ENCODE measurements at places on chromosomes 5 and 9.

GRCh38 chr5:113123618-113124017 is 147.0 kb downstream of the DCP2 start:
- no peak for DNase-seq

GRCh38 chr9:100229136-100229535 is 123.6 kb downstream of the TEX10 start:
- DNase-seq = no peak

DNA sequence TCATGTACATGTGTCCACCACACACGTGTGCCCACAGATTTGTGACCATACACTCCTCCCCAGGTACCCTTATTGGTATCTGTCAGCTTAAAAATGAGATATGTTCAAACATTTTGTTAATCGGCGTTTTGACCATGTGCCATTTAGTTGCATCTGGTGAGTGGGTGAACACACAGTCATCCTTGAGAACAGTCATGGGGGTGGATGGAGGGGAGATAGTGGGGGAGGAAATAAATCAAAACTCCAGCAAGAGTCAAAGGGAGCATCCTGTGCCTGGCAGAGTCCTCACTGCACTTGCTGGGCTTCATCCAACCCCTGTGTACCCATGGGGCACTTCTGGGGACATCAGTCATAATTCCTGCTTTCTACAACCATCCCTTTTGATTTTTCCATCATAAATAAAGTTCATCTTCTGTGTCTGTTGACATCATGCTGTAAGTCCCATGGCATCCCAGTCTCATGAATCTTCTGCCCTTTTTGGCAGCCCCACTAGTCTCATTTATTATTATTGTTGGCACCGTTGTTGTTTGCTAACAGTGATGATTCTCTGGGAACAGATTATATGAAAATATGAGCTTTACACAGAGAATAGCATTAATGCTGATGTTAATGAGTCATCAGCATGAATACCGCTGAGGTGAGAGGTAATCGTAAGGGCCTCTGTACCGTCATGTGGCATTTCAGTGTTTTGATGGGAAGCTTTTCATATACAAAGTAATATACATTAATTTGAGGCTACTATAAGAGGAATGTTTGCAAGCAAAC is 24.4 kb upstream of the CLK4 start:
- DNase-seq = no peak

- DNase-seq = no peak
Observed at GRCh38 chr5:143170104-143170503, 233.4 kb downstream of the NR3C1 start.

DNA sequence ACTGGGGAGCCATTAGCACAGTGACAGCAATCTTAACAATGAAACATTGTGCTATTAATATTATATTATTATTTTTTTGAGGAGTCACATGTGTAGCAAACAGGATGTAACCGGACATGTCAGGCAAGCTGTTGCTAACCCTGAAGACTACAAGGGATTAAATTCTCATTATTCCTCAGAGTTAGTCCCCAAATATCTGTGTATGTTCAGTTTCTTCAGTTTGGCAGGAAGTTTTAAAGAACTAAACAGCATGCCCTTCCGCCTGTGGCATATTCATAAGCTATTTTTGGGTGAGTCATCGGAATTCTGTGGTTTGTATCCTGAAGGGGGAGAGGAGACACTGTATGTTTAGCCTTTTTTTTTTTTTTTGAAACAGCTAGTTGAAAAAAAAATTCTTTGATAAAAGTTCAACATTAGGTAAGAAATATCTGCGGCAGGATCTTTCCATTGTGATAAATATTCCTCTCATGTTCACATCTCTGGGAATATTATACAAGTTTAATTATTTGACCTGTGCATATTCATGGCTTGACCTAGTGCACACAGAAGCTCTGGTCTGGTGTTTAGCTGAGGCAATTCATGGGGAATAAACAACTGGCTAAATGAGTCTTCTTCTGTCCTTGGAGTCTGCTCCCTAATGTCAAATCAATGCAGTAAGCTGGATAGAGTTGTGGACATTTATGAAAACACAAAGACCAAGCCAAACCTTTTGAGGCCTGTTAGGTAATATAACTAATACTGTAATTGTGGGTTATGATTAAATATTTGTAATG is 202.7 kb upstream of the CDKN2B start:
- peak; percentile 3 for DNase-seq

DNA sequence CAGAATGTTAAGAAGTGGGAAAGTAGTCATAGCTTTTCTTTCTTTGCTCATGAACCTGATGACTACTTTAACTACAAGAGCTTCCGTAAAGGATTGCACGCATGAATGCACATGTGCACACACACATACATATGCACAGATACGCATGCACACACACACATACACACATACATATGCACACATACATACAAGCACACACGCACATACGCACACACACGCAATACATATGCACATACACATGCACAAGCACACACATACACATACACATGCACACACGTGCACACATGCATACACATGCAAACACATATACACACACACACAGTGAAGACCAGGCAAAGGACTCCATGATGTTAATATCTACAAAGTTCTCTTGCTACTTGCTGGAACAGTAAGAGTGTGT is 22.9 kb downstream of the LSM11 start:
- no peak for DNase-seq

DNA sequence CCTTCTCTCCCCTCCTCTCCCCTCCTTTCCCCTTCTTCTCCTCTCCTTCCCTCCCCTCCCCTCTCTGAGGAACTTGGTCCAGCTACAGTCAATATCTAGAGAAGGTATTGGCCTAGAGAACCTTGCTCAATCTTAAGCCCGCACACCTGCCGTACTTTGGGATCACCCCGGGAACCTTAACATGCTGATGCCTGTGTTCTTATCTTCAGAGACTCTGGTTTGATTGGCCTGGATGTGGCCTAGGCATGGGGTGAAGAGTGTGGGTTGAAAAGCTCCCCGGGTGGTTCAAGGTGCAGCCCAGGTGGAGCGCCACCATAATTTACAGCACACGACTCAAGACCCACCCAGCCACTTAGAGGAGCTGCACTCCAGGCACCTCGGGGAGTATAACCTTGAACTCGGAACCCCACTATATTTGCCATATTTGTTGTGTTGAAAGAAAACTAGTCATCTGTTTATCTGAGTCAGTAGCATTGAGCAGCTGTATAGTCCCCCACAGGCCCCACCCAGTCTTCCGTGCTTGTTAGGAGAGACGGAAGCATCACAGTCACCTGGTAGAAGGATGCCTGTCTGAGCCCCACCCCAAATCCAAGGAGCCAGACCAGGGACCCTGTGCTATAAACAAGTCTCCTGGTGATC is 14.4 kb upstream of the PHF19 start:
- no peak for DNase-seq

- no peak for DNase-seq
Observed at GRCh38 chr5:68732251-68732650, 361.6 kb upstream of the SLC30A5 start.

DNA sequence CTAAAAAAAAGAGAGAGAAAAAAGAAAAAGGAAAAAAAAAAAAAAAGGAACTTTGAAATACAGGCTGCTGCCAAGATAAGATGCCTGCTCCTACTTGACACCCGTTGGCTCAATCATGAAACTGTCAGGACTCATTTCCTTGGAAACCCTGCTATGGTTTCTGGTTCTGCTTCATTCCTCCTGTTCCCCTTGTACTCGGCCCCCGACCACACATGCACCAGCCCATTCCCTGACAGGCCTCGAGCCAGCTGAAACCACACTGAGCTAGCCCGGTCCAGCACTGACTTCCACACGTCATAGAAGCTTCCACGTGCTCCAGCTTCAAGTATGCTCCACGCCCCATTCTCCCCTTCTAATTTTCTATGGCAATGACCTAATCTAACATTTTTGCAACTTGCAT is 93.2 kb downstream of the MYO10 start:
- DNase-seq = no peak

- DNase-seq = no peak
Observed at GRCh38 chr9:135661816-135662560, 1.1 kb upstream of the LCN9 start.

GRCh38 chr5:154196955-154197652 is 6.6 kb downstream of the GALNT10 start:
- DNase-seq = peak; percentile 84

- no peak for DNase-seq
Observed at GRCh38 chr9:97848480-97849237, 4.4 kb upstream of the FOXE1 start.

All from bone marrow (tissue), 2 donors.